ENCODE measurements at places on chromosomes 1 and 21.

DNA sequence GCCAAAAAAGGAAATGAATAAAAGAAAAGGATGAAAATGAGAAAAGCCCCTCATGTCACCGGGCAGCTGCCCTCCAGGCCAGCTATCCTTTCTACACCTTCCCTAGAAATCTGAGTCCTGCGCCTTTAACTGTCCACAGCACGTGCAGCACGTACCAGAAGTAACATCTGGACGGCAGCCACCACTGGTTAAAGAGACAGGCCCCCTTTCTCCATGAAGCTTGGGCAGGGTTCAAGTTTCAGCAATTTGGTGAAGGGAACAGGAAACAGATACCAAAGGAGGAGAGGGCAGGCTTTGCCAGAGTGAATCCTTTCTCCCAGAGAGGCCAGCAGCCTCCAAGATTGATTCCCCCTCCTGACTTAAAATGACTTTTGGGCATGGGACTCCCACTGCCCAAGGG lies 3.6 kb upstream of the KIAA2013 start:
- no peak for DNase-seq

GRCh38 chr1:2394761-2395160 lies 3.1 kb downstream of the RER1 start:
- no peak for DNase-seq

DNA sequence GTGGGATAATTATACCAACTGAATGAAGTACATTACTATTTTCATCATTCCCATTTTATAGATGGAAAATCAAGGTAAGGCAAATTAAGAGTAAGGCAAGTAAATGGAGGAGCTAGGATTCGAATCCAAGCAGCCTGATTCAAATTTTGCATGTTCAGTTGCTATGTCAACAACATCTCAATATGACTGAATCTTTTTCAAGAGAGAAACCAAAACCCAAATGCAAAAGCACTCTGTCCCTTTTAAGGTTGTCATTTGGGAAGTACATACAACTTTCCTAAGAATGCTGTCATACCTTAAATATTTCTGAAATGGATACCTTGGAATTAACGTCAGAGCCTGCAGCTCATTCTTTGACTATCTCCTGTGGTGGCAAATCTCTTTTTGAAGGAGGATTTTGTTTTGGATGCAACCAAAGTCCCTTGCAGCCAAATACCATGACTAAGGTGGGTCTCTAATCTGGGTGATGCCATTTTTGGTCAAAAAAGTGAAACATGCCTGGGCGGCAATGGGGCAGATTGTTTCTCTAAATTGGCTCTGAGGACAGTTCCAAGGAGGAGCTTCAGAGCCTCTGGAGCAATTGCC lies 25.4 kb downstream of the ADAMTS1 start:
- DNase-seq = no peak

DNA sequence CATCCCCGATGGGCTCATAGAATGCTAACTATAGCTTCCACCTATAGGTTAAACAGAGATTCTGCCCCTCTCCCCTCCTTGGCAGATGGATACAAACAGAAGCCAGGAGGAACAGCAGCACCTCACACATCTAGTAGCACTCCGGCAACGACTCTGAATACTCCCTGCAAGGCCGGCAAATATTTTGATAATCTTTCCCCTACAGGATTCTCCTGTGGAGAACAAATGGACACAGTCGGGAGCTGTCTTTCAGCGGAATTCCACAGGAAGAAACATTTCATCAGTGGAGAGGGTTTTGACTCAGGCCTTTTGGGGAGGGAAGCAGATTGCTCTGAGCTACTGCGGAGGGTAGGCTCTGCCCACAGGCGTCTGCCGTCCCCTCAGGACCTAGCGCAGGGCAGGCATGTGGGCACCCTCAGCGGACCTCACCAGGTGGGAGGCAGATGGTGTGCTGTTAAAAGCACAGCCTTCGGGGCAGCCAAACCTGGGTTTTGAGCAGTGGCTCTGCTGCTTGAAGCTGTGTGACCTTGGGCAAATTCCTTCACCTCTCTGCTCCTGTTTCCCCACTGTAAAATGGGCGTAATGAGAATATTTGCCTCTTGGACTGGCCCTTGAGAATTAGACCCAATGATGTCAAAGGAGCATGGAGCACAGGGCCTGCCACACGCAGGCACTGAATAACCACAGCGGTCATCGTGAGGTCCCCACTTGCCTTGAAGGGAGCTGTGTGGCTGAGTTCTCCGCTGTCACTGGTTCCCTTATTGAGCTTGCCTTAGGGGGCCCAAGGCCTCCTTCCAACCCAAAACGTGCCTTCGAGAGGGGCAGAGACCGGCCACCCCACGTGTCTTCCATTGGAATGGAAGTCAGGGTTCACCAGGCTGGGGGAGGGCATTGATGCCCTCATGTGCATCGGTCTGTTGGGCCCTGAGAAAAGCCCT lies 19.2 kb upstream of the BCAR3 start:
- DNase-seq = no peak

DNA sequence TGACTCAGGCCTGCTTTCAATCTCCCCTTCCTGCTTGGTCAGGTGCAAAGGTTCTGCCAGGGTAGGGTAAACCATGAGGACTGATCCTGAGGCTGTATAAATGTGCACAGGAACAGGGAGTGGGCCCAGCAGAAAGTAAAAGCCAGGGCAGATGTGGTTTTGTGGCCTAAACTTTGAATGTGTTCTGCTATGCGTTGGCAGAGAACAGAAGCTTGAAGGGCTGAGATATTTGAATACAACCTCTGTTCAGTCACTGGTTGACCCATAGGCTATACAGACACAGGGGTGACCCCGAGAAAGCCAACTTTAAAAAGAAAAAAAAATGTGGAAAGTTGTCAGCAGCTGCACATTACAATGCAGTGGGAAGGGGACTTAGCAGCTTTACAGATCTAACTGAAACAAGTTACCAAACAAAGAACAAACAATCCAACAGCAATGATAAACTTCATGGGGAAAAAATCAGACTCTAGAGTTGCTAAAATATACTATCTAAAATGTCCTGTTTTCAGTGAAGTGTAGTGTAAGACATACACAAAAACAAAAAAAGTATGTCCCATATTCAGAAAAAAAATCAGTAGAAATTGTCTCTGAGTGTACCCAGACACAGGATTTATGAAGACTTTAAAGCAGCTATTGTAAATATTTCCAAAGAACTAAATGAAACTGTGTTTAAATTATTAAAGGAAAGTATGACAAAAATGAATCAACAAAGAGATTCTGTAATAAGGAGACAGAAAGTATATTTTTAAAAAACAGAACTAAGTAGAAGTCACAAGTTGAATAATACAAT lies 216.1 kb downstream of the RPS6KC1 start:
- DNase-seq = no peak

DNA sequence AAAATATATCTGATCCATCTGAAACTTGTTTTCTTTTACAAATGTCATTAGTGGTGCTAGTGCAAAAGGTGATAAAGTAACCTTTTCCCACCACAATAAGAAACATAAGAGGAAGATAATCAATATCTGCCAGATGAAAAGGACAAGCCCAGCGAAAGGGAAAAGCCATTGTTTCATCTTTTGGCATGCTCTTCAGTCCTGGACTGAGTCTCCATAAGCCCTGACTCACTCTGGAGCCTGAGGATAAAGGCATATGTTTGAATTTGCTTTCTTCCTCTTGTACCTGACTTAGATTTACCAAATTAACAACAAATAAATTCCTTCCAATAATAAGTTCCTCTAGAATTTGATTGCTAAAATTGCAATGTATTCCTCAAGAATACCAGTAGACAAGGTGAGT lies 13.6 kb downstream of the DNAJC11 start:
- DNase-seq = no peak

DNA sequence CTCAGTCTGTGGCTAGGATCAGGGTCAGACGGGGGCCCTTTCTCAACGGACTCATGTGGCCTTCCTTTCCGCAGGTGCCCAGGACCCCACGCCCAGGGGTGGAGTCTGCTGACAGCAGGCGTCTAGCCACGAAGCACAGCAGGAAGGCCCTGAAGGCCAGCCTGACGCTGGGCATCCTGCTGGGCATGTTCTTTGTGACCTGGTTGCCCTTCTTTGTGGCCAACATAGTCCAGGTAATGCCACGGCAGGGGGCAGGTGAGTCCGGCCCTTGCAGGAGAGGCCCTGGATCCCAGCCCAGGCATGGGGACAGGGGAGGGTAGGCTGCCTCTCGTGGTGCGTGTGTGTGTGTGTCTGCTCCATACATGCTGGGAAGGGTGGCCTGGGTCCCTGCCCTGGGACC lies 13.8 kb downstream of the HTR6 start:
- DNase-seq = no peak

DNA sequence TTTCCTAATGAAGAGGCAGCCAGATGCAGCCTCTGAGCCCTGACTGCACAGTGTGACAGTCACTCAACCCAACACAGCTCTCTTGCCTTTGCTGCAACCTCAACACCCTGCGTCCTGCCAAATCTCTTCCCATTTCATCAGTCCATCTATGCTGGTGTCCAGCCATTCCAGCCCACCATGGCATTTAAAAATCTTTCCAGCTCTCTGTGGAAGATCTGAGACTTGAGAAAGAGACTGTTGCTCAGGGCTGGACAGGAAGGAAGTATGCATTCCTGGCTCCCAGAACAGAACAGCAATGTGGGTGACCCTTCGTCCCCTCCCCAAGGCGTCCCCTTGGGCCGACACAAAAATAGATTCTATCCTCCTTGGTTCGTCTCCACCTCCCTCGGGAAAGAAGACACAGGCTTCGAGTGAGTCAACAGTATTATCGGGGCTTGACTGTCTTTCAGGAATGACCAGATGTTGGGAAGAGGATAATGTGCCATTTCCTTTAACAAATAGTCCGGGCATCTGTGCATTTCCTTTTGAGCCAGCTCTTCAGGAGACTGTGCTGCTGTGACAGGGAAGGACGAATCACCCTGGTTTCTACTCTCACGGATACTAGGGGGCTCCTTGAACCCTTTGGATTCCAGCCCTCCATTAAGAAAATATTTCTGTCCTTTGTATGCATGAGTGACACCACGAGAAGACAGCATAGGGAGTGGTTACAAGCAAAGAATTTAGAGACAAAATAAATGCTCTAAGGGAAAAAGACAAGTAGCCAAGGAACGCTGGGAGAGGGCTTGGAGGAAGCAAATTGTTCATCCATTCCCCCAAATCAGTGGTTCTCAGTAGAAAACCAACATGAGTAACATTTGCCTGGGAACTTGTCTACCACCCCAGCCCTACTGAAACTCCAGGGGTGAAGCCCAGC lies 111.4 kb upstream of the CDC42BPA start:
- DNase-seq = no peak

DNA sequence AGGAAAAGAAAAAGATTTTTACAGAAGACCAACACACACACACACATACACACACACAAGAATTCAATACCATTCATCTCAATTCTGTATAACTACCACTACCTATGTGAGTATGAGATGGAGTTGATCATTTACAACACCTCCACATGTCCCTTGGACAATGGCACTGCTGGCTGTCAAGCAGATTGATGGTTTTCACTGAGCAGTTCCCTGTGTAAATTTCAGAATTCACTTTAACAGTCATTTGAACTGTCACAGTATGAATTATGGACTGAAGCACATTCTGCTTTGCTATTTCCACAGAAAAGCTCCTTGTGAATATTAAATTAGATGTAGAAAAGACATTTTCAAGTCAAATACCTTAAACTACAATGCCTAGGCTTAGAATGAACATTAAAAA lies 14.3 kb downstream of the KCNT2 start:
- no peak for DNase-seq

- no peak for DNase-seq
Measured at GRCh38 chr1:156815961-156816422, 656 bp downstream of the SH2D2A start.

- DNase-seq = no peak
Measured at GRCh38 chr1:7568053-7568452, 203.0 kb upstream of the VAMP3 start.

GRCh38 chr1:7646981-7647901 lies 123.9 kb upstream of the VAMP3 start:
- peak; percentile 13 for DNase-seq

GRCh38 chr1:99685516-99686180 lies 39.7 kb downstream of the PALMD start:
- DNase-seq = no peak

DNA sequence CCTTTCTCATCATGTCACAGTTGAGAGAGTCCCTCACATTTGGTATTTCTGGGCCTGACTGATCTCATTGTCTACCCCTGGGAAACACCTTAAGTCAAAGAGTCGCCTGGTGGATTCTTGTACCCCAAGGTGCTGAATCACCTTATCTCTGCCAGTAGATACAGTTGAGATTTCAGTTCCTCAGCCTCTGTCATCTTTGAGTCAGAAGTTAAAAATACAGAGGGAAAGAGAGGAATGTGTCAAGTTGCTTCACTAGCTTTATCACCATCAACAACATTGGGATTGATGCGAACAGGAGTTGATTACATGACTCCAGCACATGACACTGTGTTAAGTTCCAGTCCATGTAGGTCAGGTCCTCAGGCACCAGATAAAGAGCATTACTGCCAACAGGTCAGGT lies 513.0 kb downstream of the NUF2 start:
- DNase-seq = no peak
